Pulmonary artery endothelial cell (primary cell): ENCODE measurements at places on chromosomes 12 and 14. TPM values are rescaled to one million over a fixed set of nuclear protein-coding genes. Genes with fewer than 3 reads are reported as not detected.

OR6C76 gene
- total RNA-seq = not detected in 2 replicates

CFAP73 gene
- total RNA-seq = not detected in 2 replicates

PAX9 gene
- total RNA-seq = not detected in 2 replicates

UNC119B gene
- total RNA-seq = 26.1 and 29.1 TPM in 2 replicates

TSHR gene
- not detected in 2 replicates for total RNA-seq

IPO4 gene
- 57.2 and 58.4 TPM in 2 replicates for total RNA-seq

NEUROD4 gene
- not detected in 2 replicates for total RNA-seq

RAB2B gene
- total RNA-seq = 28.3 and 39.6 TPM in 2 replicates

GYS2 gene
- total RNA-seq = not detected in 2 replicates

SAMD15 gene
- total RNA-seq = 1.8 TPM in 2 replicates

MIP gene
- 0.07 and 0.20 TPM in 2 replicates for total RNA-seq

SIX4 gene
- total RNA-seq = 3.2 and 5.0 TPM in 2 replicates

NOVA1 gene
- total RNA-seq = 2.1 and 2.9 TPM in 2 replicates

DNA sequence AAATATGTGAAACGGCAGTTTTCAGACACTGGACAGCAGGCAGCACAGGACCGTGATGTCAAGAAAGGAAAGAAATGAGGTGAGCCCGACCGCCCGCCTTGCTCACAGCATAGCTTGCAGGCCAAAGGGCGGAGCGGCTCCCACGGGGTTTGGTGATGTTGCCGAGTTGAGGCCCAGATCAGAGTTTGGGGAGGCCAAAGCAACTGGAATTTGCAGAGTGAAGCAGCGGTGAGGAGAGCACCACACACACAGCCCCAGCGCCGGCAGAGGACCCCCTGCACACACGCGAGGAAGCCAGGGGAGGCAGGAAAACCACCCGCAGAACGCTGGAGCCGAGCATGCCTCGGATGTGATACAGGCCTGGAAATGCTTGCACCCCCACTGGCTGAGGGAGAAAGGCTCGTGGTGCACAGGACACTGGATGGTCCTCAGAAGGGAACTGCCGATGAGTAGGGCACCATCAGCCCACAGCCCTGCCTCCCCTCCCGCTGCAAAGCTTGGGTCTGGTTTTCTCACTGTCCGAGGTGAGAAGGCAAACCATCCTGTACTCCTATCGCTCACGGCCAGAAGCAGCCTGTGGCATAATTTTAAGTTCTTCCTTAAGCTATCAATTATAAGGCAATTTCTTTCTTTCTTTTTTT, 25.7 kb upstream of the PLD4 start:
- DNase-seq = no peak

GRCh38 chr12:90618586-90618985, 336.4 kb downstream of the CCER1 start:
- peak; percentile 4 for DNase-seq

- DNase-seq = no peak
These were observed 848 bp downstream of the CTDSP2 start for GRCh38 chr12:57845478-57846284.

GRCh38 chr14:20454516-20455354, at the start of the genes APEX1 and OSGEP:
Gene APEX1 (plus strand): TSS chr14:20455226. CDS start chr14:20455646, 420 bp downstream.
Gene OSGEP (minus strand): TSS chr14:20454812. CDS start chr14:20454683, 129 bp downstream.
- DNase-seq = peak; percentile 96

DNA sequence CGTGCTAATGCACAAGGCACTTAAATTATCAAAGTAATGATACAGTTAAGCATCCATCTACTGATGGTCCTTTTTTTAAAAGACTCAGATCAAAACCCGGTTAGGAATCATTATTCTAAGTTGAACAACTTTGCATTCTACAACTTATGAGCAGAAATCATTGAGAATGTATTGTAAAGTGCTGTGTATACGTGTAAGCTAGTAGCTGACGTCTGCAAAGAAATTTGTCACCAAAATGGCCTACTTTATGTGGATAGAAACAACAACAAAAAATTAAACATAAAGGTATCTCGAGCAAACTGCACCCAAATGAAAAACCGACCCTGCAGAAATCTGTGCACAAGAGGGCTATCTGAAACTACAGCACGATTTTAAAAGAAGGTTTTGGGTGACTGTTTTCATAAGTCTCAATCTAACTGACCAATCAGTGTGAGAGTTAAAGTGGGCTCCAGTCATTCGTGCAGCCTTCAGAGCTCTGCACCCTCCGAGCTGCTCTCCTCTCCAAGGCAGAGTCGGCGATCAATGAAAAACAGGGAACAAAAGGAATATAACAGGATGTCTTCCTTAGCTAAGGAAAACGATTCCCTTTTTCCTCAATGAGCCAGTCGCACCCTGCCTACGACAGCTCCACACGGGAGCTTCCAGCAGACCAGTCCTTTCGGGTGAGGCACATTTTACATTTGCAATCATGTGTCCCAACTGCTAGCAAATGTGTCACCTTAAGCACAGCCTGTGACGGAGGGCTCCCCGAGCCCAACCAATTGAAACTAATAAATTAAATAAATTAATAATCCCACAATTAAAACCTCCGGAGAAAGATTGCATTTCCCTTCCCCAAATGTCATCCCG, 200.7 kb upstream of the FOXN3 start:
- DNase-seq = no peak

DNA sequence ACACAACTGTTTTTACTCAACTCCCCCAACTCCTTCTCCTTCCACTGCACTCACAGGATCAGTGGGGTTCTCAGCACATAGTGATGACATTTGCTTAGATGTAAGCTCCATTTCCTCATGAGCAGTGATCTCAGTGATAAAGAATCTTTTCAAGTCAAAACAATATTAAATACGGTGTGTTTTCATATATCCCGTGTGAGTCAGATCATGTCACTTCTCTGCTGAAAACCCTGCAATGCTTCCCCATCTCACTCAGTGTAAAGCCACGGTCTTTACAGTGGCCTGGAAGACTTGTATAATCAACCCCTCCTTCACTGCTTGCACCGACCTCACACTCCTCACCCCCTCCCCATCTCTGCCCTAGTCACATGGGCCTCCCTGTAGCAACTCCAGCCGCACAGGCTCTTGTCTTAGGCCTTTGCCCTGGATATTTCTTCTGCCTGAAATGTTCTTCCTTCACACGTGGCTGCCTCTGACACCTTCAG, 149.7 kb upstream of the ARHGAP5 start:
- peak; percentile 90 for DNase-seq

GRCh38 chr14:73833034-73833433, 18.6 kb upstream of the PTGR2 start:
- no peak for DNase-seq

- no peak for DNase-seq
These were observed 218.3 kb upstream of the CNTN1 start for GRCh38 chr12:40473962-40474361.

DNA sequence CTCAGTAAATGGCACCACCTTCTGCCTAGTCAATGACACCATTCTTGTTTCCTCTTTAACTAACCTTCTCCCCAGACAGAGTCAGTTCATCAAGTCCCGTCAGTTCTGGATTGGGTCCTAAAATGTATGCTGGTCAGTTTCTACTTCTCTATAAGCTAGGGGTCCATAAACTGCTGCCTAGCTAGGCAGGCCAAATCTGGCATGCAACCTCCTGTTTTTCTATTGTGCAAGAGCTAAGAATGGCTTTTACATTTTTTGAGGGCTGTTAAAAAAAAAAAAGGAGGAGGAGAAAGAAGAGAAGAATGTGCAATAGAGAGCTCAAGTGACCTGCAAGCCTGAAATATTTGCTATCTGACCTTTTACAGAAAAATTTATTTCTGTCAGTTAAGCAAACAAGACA, 6.4 kb upstream of the TMED10 start:
- DNase-seq = no peak

DNA sequence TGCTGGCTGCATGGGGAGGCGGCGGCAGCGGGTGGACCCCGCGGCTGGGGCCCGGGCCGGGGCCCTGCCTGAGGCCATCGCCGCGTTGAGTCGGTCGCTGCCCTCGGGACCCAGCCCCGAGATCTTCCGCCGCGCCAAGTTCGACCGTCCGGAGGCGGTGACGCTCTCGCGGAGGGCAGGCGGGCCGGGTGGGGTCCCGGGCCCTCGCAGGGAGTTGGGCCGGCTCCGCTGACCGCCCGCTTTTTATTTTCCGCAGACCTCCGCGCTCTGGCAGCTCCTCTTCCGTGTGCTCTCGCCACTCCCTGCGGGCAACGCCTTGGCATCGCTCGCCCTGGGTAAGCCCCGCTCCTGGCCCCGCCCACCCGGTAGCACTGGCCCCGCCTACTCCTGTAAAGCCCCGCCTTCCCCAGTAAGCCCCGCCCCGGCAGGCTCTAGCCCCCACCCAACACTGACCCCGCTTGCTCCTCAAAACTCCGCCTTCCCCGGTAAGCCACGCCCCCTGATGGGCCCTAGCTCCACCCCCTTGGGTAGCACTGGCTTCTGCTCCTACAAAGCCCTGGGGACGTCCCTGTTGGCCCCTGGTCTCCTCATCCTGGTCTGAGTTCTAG, 424 bp downstream of the TEDC1 start:
- DNase-seq = no peak

GRCh38 chr12:60169904-60170303, 574.1 kb downstream of the SLC16A7 start:
- DNase-seq = no peak

- no peak for DNase-seq
These were observed 10.0 kb upstream of the NR1H4 start for GRCh38 chr12:100463661-100464060.

DNA sequence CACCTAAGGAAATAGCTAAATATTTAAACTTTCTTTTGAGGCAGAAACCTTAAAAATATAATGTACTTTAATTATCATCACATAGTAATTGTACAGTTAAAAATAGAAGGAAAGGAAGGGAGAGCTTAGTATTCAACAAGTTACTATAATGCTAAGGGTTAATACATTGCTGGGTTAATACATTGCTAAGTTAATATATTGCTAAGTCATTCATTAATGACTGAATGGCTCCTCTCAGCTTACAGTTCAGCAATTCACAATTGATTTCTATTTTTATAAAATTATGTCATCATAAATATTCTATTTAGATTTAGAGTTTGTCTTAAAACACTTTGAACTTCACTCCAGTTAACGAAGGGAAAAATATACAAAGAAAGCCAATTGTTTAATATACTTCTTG, 207.9 kb downstream of the BMP4 start:
- no peak for DNase-seq

- DNase-seq = no peak
These were observed 259.8 kb downstream of the NUAK1 start for GRCh38 chr12:105878964-105879363.

DNA sequence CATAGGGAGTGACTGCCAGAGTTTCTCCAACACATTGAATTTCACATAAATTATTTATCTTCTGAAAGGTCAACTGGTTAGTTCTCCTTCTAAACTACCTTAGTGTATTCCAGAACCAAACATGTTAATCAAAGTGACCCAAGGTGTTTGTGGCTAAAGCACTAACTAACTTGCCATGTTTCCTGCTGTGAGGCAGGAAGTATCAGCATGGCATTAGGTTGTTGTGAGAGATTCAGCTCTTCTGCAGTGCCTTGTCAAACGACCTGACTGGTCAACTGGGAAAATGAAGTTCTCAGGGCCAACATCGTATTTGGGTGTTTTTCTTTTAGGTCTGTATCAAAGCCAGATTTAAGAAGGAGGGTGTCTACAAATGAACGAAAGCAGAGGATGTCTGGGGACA, 448.1 kb downstream of the APAF1 start:
- no peak for DNase-seq

GRCh38 chr12:106106892-106107291, 31.9 kb downstream of the NUAK1 start:
- peak; percentile 33 for DNase-seq

- peak; percentile 8 for DNase-seq
These were observed 338.1 kb upstream of the TMEM132C start for GRCh38 chr12:127928615-127929571.

GRCh38 chr12:127125607-127126259, 1141.2 kb upstream of the TMEM132C start:
- DNase-seq = no peak

- no peak for DNase-seq
These were observed 72.7 kb upstream of the MANSC4 start for GRCh38 chr12:27852742-27853141.

DNA sequence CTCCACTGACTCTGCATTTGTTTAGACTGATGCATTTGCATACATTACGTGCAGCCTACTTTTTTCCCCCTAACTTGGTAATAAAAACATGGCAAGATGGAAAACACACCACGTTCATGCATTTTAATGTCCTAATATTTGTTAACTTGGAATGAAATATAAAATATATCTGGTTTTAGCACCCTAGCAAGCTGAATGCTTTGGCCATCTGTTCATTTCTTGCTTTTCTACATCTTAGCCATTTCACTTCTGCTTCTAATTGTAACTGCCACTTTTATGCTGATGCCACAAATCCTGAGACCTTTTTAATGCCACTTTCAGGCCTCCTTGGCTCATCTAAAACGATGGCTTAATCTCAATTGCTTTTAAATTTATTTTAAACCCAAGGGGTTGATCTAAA, 177.7 kb upstream of the RASSF8 start:
- DNase-seq = no peak
